NCI-H345 (cell line): ENCODE measurements at places on chromosomes 13 and 19.

- DNase-seq, result no peak
These were observed 376.0 kb downstream of the GPC5 start for GRCh38 chr13:91774397-91774796.

DNA sequence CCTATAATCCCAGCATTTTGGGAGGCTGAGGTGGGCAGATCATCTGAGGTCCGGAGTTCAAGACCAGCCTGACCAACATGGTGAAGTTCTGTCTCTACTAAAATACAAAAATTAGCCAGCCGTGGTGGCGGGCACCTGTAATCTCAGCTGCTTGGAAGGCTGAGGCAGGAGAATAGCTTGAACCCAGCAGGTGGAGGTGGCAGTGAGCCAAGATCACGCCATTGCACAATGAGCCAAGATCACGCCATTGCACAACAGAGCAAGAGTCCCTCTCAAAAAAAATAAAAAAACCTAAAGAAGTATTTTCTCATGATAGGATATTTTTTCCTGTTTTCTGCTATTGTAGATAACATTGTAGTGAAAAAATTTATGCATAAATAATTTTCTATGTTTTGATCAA, 13.3 kb downstream of the IFT88 start:
- peak; percentile 18 for DNase-seq

- DNase-seq, result no peak
These were observed 1.6 kb upstream of the PTGIR start for GRCh38 chr19:46626446-46626845.

DNA sequence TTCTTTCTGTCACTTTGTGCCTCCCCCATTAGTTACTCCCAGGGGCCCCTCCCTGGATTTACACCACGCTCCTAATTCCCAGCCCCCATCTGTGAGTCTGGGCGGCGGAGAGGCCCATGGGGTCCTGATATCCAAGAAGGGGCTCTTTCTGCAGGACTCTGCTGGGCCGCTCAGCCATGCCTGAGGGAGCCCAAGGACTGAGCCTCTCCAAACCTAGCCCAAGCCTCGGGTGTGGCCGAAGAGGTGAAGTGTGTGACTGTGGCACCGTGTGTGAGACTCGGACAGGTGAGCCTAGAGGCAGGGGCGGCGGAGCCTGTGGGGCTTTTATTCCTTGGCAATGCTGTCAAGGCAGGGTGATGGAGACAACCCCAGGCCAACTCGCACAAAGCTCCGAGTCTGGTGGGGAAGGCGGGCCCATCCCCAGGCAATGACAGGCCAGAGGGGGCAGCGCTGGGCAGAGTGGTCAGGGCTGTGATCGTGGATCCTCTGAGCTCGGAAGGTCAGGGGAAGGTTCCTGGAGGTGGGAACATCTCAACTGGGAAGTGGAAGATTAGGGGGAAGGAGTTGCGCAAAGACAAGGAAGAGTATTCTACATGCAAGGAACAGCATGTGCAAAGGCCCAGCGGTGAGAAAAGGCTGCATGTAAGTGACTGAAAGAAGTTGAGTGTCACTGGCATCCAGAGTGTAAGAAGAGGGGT, 1.6 kb downstream of the PLEKHG2 start:
- peak; percentile 50 for DNase-seq

DNA sequence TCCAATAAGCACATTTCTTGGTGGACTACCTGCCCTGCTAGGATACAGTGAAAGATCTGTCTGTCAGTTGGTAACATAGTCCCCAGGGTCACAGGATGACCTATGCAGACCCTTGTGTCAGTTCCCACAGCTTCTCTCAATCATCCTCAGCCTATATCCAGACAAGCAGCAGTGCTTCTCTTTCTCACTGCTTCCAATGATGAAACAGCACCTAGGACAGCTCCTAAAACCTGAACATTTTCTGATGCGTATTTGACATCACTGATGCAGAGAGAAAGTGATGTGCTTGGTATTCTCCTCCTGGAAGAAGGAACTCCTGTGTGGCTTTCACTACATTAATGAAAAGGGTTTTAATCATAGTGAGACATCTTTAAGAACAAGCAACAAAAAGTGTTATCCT, 43.7 kb downstream of the ZNF557 start:
- DNase-seq, result no peak

DNA sequence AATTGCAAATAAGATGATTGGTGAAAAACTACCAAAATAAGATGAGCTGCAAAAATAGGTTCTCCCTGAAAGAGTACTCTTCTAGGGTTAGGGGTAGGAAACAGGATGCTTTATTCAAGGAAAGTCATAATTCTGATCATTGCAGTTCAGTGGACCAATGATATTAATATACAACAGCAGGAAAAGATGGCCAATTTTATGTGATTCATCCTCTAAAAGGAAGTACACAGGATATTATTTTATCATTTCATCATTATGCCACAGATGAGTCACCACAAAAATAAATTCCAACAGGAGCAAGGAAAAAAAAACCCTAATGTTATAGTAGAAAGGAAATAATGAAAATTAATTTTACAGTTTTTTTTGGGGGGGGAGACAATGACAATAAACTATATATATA, 205.0 kb downstream of the NALCN start:
- DNase-seq, result no peak

DNA sequence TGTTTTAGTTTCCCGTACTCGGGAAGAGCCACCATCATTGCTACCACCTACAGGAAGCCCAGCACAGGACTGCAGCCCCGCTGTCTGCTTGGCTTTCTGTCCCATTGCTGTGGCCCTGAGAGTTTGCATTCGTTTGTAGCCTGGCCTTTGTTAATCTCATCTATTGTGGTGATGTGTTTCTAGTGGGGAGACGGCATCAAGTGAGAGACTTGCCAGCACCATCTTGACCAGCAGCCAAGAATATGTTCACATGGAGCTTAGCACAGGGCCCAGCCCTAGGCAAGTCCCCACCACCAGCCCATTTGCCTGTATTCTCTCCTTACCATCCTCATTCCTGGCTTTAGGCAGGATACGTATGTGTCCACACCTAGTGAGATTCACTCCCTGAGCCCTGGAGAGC, 17.3 kb upstream of the OVOL3 start:
- no peak for DNase-seq

DNA sequence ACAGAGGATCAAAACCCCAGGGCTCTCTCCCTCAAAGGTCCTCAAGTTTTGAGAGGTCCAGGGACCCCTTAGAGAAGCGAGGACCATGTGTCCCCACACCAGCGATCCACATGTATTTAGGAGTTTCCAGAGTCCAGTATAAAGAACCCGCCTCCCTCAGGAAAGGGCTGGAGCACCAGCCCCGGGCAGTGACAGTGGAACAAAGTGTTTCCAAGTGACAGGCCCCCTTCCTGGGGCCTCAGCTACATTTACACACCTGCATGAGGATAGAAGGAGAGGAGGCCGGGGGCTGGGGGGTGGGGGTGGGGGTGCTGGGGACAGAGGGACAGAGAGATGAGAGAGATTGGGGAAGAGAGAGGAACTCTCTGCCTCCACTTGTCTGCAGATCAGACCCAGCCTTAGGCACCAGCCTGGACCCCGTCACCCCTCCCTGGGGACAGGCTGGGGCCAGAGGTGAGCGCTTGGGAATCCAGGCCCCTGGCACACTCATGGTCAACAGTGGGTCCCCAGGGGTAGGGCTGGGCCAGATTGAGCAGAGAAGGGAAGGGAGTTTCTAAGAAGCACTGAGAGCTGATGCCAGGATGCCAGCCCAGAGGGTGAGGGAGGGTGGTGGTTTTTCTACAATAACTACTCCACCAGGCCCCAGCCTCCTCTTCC, 802 bp downstream of the BCAM start:
- no peak for DNase-seq

GRCh38 chr19:28535352-28535775, 677.6 kb downstream of the UQCRFS1 start:
- DNase-seq, result no peak

GRCh38 chr19:45976178-45976577, 2.5 kb upstream of the NOVA2 start:
- no peak for DNase-seq

DNA sequence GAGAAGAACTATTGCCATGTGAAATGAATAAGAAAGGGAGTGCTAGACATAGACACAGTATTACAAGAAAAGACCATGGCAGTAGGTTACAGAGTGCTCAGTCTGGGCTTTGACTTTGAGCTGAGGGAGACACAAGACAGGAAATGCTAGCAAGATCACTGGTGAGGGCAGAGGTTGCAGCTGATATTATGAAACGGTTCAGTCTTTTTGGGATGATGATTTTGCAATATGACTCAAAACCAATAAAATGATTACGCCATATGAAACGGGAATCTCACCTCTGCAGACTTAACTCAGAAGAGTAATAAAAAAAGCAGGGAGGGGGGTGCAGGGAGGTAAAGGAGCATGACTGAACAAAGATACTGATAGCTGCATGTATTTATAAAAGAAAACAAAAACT, 123.1 kb downstream of the RBM26 start:
- no peak for DNase-seq

- DNase-seq, result no peak
These were observed 14.5 kb upstream of the MPHOSPH8 start for GRCh38 chr13:19618977-19619376.

GRCh38 chr19:16361926-16362325, 37.3 kb downstream of the KLF2 start:
- no peak for DNase-seq

- DNase-seq, result no peak
These were observed 108.5 kb upstream of the C1QTNF9B start for GRCh38 chr13:24005755-24006281.

GRCh38 chr13:99266827-99267226, 8.6 kb upstream of the GPR18 start:
- no peak for DNase-seq

- DNase-seq, result no peak
These were observed 540 bp upstream of the ZFP36 start for GRCh38 chr19:39405958-39406655.

DNA sequence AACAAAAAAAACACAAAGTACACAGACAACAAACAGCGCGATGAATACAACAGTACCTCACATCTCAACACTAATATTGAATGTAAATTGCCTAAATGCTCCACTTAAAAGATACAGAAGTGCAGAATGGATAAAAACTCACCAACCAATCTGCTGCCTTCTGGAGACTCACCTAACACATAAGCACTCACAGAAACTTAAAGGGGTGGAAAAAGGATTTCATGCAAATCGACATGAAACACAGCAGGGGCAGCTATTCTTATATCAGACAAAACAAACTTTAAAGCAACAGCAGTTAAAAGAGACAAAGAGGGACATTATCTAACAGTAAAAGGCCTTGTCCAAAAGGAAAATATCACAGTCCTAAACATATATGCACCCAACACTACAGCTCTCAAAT, 209.5 kb downstream of the ABCC4 start:
- peak; percentile 7 for DNase-seq

GRCh38 chr13:50159607-50160006, 144.4 kb downstream of the KCNRG start:
- no peak for DNase-seq

- DNase-seq, result no peak
These were observed at the start of gene INSL3 for GRCh38 chr19:17821190-17821589. TSS of gene INSL3 (minus strand) at chr19:17821519. CDS start at chr19:17821506, 13 bp downstream.

GRCh38 chr19:1407528-1408299, at the start of gene DAZAP1:
TSS of gene DAZAP1 (plus strand) at chr19:1407586. CDS start at chr19:1407774, 188 bp downstream.
- DNase-seq, result no peak

DNA sequence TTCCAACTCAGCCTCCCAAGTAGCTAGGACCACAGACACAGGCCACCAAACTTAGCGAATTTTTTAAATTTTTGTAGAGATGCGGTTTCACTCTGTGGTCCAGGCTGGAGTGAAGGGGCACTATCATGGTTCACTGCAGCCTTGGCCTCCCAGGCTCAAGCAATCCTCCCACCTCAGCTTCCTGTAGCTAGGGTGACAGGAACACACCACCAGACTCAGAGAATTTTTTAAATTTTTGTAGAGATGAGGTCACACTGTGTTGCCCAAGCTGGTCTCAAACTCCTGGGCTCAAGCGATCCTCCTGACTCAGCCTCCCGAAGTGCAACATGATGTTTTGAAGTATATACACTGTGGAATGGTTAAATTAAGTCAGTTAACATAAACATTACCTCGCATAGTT, 263.6 kb downstream of the OXGR1 start:
- DNase-seq, result no peak

DNA sequence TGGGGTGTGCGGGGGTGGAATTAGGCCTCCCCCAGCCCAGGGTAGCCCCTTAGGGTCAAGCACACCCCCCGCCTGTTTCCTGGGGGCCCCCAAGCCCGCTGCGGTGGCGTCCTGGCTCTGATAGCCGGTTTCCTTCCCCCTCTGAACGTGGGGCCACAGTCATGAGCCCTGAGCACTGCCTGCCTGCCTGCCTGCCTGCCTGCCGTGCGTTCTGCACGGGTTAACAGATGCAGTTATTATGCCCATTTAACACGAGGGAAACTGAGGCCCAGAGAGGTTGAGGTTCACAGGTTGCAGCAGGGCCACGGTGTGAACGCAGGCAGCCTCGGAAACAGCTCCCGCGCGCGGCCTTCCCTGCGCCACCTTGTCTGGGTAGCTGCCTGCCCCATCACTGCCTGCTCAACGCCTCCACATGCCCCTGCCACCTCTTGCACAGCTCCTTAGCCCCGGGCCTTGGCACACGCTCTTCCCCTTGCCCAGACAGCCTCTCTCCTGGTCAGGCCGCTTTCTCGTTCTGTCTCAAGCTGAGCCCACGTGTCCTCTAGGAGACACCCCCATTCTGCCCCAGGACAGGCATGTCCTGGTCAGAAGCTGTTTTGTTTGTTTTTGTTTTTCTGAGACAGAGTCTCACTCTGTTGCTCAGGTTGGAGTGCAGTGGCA, 1.2 kb upstream of the GAMT start:
- no peak for DNase-seq

GRCh38 chr19:950352-951066, 24.7 kb downstream of the ARID3A start:
- no peak for DNase-seq

- peak; percentile 23 for DNase-seq
These were observed 34.5 kb downstream of the SHISA2 start for GRCh38 chr13:26017196-26017921.

DNA sequence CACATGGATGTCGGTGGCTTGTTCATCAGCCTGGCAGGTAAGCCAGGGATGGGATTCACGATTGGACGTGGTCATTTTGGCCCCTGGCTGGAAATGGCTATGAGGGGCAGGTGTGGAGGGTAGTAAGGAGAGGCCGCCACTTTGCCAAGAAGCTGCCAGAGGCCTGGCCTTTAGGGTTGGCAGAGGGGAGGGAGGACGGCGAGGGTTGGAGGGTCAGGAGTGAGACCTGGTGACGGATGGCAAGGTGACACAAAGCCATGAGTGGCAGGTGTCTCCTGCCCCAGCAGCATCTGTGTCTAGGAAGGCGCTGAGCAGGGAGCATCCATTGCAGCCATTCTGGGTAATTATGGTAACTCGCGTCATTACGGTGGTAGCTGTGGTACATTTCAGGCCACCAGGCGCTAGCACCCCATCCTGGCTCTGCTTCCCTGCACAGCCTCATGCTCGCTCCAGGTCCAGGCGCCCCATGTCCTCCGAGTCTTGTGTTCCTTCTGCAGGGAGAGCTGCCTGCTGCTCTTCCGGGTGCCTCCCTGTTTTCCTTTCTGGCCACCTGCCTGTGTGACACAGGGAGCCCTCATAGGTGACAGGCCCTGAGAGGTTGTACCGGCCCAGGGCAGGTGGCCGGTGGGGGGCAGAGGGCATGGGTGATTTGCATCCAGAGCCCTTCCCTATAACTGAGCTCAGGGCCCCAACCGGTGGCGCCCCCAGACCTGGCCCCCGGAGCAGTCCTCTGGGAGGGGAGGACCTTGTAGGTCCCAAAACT, 4.2 kb downstream of the SSBP4 start:
- no peak for DNase-seq
